ENCODE measurements at places on chromosomes 16 and 17.

DNA sequence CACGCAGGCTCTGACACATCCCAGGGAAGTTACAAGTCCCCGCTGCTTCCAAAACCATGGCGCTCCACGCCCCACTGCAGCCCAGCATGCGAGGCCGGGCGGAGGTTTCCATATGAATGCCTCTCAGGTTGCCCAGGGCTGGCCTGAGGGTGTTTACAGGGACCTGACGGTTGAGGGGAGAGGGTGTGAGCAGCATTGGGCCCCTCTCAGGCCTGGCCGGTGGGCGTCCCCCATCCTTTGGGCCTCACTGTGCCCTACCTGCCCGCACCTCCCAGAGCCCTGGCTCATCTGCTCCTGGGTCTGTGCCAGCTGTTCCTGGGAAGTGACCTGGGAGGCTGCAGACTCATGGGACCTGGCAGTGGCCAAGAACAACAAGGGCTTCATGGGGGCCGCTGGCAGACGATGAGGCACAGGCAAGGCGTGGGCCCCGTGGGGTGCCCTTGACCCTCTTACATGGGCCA lies 173.5 kb downstream of the C16orf95 start:
- H3K36me3 ChIP-seq, result no peaks in the 10 kb centered on the region
- no peak overlapping the region for H3K4me3 ChIP-seq
- H3K27me3 ChIP-seq, result peaks cover 7% of the 10 kb centered on the region
- no peak overlapping the region for H3K27ac ChIP-seq
- no peak for DNase-seq

DNA sequence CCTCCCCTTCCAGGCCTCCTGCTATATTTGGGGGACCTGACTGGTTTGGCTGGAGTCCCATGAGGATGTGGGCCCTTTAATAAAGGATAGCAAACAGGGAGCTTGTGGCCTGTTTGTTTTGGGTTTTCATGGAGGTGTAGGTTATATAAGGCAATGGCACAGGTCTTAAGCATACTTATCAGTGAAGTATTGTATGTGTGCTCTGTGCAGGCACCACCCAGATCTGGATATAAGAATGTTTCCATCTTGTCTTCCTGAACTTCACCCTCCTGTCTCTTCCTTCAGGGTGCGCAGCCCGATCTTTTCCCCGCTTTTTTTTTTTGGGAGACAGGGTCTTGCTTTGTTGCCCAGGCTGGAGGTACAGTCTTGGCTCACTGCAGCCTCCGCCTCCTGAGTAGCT lies 10.6 kb downstream of the SLC52A1 start:
- no peak overlapping the region for H3K4me3 ChIP-seq
- no peak for DNase-seq
- H3K4me1 ChIP-seq, result peaks cover 12% of the 10 kb centered on the region
- H3K36me3 ChIP-seq, result 0 out of 2 replicates have a peak, but pooled peaks cover 7% of the 10 kb centered on the region

- no peaks in the 10 kb centered on the region for H3K36me3 ChIP-seq
- H3K27me3 ChIP-seq, result no peaks in the 10 kb centered on the region
- H3K27ac ChIP-seq, result no peak overlapping the region
- H3K4me3 ChIP-seq, result no peak overlapping the region
These were observed 30.2 kb downstream of the CDRT4 start for GRCh38 chr17:15437303-15437635.

GRCh38 chr16:67035364-67035763 lies 6.4 kb downstream of the CBFB start:
- H3K4me1 ChIP-seq, result peaks cover 11% of the 10 kb centered on the region
- no peak overlapping the region for H3K4me3 ChIP-seq
- H3K36me3 ChIP-seq, result peaks cover 20% of the 10 kb centered on the region
- DNase-seq, result no peak

GRCh38 chr16:86899151-86899550 lies 320.8 kb downstream of the FOXL1 start:
- no peak for DNase-seq
- peaks cover 100% of the 10 kb centered on the region for H3K27me3 ChIP-seq
- H3K36me3 ChIP-seq, result no peaks in the 10 kb centered on the region

DNA sequence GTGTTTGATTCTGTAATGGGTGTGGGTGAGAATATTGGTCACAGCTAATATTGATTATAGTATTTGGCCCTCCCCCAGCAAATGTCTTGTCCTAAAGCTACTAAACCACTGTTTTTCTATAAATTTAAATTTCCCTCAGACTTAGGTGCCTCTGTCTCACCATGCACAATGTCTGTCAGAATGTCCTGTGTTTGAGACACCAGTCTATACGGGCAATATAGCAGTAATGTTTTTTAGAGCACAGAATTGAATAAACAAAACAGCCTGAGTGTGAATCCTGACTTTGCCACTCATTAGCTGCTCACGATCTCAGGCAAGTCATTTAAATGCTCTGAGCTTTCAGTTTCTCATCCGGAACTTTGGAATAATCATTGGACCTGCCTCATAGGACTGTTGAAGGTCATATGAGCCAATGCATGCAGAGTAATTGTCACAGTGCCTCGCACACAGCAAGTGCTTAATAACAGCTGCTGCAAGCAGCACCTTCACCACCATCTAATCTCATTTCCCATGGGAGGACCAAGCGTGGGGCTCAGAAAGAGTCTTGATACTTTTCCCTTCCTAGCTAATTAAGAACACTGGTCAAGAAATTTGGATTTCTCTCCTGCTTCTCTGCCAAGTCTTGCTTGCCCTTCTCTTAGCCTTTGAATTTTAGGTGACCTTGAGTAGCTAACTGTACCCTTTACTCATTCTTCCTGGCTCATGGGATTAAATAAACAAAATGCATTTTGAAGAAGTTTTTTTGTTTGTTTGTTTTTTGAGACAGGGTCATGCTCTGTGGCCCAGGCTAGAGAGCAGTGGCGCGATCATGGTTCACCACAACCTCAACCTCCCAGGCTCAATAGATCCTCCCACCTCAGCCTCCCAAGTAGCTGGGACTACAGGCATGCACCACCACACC lies 9.8 kb downstream of the HLF start:
- no peak overlapping the region for H3K27ac ChIP-seq
- 0 out of 2 replicates have a peak, but pooled peaks cover 3% of the 10 kb centered on the region for H3K27me3 ChIP-seq
- DNase-seq, result no peak
- H3K4me3 ChIP-seq, result no peak overlapping the region

DNA sequence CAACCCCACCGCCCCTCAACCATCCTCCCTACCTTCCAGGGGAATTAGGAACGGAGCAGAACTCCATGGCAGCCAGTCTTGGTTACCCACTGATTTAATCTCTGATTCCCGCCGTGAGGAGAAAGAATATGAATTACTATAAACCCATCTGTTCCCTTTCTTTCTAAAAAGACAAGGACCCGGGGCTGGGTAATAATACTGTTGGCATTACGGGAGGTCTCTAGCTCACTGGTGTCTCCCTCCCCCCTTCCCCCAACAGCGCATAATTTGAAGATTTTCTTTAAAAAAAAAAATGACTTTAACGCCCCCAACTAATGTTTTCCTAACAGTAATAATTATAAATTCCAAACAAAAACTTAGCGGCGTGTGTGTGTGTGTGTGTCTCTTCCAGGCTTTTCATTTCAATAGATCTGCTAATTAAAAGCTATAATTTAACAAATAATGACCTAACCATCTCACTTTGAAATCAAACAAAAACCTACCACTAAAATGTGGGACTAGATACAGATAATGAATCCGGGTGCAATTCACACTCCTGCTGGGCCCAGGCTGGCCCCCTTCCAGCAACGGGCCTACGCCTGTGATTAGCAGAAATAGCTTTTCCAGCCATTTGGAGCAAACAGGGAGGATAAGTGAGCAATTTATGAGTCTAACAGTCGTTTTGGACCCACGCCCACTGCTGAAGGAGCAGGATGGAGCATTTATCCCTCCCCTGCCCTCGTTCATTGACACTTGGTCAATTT lies 18.2 kb upstream of the BHLHA9 start:
- H3K4me3 ChIP-seq, result no peak overlapping the region
- peaks cover 8% of the 10 kb centered on the region for H3K4me1 ChIP-seq
- no peaks in the 10 kb centered on the region for H3K27me3 ChIP-seq
- H3K27ac ChIP-seq, result no peak overlapping the region
- no peaks in the 10 kb centered on the region for H3K36me3 ChIP-seq

DNA sequence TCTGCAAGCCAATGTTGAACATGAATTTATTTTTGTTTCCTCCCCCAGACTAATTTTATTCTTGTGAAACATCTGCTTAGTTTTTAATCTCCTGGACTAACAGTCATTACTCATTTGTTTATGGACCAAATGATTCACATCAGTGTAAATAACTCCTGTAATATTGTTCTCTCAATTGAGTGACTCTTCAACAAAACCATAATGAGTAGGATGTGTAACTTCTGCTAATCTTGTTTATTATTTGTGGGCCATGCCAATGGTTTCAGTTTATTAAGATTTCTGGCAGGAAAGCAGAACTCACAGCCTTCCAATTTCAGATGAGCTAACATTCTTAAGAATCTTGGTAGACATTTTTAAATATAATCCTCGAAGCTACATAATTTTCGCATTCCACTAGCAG lies 1216.3 kb upstream of the GOT2 start:
- no peaks in the 10 kb centered on the region for H3K36me3 ChIP-seq
- no peaks in the 10 kb centered on the region for H3K4me1 ChIP-seq
- H3K4me3 ChIP-seq, result no peak overlapping the region
- H3K27me3 ChIP-seq, result no peaks in the 10 kb centered on the region
- no peak for DNase-seq
- no peak overlapping the region for H3K27ac ChIP-seq
